ENCODE measurements at places on chromosomes 1 and 21.
A peak's percentile ranks its signal among the peaks of the same experiment; 100 is the strongest.

GRCh38 chr1:112727716-112728115, 12.6 kb upstream of the PPM1J start:
- DNase-seq = no peak

GRCh38 chr1:41382480-41383090, 21.4 kb downstream of the FOXO6 start:
- DNase-seq = peak; percentile 85

DNA sequence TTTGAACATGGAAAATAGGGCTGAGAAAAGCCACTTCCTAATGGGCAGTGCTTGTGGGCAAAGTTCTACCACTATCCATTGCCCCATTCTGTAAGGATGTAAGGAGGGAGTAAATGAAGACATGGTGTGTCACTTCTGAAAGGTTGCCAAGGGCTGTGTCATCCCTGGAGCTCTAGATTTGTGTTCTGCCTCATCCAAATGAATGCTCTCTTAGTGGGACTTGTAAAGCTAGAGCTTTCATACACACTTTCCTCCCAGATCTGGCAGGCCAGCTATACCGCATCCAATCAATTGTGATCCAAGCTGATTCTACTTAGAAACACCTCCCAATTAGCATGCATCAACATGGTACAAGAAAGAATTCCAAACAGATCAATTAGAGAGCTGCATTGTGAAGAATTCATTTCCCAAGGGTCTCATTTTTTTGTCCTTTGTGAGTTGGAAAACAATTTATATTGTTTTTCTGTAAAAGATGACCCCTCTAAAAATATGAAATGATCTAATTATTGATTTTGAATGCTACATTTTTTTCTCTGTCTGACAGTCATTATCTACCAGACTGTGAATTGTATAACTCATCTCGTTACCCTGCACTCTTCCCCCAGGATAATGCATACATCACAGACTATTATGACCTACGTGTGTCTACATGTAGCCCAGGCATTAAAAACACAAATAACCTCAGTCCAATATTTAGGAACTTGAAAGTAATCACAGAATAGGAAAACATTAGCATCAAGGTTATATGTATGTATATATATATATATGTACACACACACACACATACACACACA, 117.1 kb upstream of the DUSP10 start:
- no peak for DNase-seq

DNA sequence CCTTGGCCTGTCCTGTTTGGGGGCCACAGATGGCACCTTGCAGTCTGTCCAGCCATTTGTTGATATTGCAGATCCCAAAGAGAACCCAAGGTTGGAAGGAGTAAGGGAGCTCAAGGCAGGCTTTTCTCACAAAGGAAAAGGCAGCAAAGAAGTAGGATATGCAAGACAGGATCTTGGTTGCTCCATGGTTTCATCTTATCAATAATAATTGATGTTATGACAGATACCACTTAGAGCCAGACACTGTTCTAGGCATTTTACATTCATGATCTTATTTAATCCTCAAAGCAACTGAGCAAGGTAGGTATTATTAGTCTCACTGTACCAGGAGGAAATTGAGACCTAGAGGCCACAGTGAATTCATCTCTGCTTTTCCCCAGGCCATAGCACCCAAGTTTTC, 28.8 kb downstream of the BATF3 start:
- no peak for DNase-seq

DNA sequence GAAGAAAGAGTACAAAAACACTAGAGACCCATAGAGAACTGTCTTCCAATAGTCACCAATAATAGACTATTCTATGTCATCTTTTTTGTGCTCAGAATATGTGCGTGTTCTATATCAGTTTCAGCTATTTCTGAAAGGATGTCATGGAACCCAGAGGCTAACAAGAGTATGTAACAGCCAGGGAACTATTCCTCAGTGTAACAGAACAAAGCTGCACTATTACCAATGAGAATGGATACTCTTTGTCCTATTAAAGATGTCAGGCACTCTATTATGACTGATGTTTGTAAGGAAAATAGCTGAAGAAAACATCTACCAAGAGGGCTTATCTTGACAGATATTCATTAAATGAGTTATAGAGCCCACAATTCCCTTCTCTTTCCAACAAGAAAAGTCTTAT, 8.6 kb upstream of the LRRC8C start:
- no peak for DNase-seq

- no peak for DNase-seq
Observed at GRCh38 chr1:117051224-117052064, 8.7 kb upstream of the TTF2 start.

DNA sequence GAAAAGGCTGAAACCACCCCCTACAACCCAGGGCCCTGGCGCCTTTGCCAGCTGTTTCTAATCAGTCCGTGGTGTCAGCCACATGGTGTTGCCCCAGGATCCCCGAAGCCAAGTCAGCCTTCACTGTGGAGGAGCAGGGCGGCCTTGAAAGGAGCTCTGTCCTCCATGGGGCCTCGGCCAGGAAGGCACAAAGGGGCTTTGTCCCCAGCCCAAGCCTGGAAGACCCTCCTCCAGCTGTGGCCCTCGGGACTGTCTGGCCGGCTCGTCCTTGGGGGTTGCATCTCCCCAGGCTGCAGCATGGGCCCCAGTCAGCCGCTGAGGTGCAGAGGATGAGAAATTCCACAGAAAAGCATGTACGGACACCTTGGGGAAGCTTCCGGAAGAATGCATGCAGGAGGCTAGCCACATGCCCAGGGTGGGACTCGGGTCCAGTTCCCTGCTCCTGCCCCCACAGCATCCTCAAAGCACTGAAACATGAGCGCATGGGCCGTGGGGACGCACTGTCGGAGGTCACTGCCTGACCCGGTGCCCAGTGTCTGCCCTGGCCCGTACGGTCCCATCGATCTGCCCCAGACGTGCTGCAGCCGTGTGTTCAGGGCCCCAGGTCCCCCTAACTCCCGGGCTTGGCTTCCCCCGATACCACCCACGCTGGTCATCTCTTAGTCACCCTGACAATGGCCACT, 38.6 kb upstream of the POFUT2 start:
- no peak for DNase-seq

DNA sequence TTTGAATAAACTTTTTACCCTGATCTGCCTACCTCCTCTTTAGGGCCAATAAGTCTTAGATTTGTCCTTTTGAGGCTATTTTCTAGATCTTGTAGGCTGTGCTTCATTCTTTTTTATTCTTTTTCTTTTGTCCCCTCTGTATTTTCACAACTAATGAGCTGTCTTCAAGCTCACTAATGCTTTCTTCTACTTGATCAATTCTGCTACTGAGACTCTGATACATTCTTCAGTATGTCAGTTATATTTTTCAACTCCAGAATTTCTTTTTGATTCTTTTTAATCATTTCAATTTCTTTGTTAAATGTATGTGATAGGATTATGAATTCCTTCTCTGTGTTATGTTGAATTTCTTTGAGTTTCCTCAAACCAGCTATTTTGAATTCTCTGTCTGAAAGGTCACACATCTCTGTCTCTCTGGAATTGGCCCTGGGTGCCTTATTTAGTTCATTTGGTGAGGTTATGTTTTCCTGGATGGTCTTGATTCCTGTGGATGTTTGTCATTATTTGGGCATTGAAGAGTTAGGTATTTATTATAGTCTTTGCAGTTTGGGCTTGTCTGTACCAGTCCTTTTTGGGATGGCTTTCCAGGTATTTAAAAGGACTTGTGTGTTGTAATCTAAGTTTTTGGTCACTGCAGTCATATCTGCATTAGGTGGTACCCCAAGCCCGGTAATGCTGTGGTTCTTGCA, 11.2 kb upstream of the ATG4C start:
- DNase-seq = no peak
